ENCODE measurements at places on chromosomes 5 and 9.

DNA sequence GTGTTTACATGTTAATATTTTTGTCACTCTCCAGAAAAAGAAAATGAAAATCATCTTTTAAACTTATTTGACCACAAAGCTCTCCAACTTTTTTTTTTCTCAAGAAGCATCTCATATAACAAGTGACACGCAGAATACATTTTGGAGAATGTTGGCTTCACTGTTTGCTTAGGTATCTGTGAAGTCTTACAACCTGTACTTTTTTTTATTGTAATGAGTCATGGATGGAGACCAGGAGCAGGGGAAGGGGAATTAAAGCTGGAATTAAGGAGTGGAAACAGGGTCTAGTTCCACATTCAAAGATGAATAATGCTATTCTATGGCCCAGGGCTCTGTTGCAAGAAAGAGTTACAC lies 211.9 kb downstream of the MAN2A1 start:
- DNase-seq = no peak

GRCh38 chr5:75265731-75266130 lies 29.1 kb upstream of the ANKRD31 start:
- no peak for DNase-seq

DNA sequence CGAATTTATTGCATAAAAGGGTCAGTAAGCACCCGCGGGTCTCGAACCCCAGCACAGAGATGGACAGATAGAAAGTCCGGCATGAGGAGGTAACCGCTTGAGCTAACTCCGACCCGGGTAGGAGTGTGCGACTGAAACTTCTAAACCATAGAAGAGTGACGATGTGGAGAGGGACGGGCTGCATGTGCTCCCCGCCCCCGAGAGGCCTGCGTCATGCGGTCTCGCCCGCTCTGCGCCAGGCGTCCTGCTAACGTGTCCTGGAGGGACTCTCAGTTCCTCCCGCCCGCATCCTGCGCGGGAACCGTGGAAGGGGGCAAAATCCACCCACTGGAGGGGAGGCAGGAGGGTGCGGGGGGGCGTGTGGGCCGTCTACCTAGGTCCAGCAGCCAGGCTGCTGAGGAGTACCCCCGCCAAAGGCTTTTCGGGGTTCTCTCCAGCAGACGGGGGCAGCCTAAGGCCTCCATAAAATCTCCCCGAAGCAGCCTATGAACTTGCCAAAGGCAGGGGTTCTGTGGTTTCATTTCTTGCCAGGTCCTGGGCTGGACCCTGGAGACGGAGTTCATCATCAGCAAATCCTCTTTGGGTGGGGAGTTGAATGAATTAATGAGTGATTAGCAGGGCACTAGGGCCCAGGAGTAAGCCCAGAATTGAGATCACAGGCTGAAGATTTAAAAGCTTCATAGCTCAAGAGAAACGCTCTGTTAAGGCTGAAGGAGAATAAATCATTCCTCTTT lies 51.9 kb downstream of the TGFBI start:
- peak; percentile 62 for DNase-seq

DNA sequence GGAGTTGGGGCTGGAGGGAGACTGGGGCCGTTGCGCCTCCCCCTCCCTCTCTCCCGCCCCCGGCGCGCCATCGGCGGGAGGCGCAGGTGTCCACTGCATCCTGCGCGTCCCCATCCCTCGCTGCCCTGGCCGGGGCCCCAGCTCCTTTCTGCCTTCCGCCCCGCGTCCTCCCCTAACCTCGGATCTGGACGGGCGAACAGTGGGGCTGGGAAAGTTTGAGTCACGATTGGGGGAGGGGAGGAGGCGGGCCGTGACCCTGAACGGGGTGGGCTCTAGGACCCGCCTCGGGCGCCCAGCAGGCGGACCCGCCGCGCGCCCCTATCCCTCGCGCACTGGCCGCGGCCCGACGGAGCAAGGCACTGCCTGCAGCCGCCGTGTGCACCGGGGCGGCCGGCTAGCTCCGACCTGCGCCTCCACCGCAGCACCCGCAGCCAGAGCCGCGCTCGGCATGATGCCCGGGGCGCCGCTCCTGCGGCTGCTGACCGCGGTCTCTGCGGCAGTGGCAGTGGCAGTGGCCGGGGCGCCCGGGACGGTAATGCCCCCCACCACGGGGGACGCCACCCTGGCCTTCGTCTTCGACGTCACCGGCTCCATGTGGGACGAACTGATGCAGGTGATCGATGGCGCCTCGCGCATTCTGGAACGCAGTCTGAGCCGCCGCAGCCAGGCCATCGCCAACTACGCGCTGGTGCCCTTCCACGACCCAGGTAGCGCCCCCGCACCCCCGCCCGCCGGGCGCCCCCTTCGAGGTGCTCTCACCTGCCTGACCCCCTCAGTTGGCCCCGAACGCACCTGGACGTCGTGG lies at the start of gene HMCN2:
TSS of gene HMCN2 (plus strand) at position 330 of the 805 bp plus-strand sequence. CDS start at position 449, 119 bp downstream.
- DNase-seq = no peak

- no peak for DNase-seq
Measured at GRCh38 chr5:94778299-94778698, 159.8 kb downstream of the SLF1 start.

DNA sequence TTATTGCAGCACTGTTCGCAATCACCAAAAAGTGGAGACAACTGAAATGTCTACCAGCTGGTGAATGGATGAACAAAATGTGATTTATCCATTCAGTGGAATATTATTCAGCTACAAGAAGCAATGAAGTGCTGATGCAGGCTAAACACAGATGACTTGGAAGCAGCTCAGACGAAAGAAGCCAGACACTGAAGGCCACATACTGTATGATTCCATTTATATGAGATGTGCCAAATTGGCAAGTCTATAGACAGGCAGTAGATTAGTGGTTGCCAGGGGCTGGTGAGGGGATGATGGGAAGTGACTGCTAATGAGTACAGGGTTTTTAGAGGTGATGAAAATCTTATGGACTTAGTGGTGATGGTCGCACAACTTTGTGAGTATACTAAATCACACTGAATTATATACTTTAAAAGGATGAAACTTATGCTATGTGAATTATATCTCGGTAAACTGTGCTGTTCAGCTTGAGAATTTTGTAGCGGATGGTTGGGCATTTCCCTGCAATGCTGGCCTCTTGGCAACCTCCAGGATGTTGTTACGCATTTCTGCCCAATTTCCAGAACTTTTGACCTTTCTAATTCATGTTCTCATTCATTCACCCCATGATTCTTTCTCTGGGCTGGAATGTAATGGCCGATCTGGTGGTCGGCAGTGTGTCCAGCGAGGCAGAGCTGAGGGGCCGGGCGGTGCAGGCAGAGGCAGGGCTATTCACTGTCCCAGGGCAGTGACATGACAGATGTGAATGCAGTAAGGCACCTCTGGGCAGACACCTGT lies 22.0 kb upstream of the WNK2 start:
- no peak for DNase-seq

- DNase-seq = no peak
Measured at GRCh38 chr5:40743771-40744170, 12.0 kb downstream of the TTC33 start.

DNA sequence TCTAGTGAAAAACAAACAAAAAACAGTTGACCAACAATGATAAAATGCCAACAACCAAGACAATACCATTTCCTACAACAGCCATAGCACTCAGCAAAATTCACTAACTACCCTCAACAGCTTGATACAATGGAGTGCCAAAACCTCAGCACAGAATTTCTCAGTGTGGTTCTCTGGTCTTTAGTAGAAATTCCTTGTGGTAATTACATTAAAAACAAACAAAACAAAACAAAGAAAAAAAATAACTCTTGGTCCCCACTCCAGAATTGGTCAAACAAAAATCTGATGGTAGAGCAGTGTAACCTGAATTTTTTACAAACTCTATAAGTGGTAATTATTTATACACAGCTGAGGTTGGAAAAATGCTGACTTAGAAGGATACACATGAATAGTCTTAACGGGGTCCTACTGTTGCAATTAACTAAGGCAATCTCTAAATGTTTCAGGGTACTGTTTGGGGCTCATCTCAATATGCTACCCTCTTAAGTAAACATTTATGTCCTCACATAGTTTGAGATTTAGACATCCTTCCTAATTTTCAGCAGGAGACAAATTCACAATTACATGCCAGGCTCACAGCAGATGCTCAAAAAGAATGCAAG lies 13.8 kb downstream of the CSNK1A1 start:
- DNase-seq = no peak

DNA sequence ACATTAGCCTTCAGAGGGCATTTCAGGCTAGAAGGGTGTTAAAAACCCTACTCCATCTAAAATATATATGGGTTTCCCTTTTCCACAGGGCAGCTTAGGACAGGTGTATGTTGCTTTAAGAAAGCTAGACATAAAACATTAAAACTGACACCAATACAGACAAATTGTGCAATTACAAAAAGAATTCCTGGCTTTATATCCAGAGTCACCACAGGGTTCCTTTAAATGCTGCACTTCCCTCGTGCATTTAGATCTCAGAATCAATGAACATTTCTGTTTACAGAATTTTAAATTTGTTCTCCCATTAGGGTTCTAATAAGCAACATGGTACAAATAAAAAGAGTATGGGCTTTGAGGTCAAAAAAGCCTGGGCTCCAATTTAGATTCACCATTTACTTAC lies 170.2 kb downstream of the MAPKAP1 start:
- no peak for DNase-seq

DNA sequence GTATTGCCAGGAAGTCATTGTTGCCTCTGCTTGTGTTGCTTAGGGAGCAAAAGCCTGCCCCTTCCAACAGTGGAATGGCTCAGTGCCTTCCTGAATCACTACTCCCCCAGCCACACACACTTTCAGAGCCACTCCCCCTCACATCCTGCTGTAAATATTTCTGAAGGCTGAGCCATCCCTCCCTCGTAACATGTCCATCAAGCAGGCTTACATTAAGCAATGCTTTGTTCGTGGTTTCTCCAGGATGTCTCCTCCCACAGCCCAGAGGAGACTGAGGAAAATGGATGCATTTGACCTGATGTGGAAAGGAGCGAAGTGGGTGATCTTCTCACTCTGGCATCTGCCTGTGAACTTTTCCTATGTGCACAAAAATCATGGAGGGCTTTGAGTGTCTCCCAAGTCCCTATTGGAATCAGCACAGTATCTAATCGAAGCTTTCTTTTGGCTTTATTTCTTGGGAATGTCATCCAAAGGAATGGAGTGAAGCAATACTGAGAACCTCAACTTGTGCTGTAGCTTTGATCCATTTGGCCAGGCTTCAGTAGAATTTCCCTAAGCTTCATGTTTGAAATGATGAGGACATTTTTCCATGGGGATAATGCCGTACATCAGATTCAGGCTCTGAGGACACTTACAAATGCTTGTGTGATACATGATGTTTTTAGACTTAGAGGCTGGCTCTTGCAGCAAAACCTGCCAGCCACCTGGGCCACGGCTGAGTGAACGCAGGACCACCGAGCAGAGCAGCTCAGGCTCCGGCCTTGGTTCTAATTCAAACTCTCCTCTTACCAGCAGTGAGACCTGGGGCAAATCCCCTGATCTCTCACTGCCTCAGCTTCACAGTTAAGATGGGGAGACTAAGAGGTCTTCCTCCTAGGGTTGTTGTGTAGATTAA lies 389.1 kb downstream of the ENC1 start:
- no peak for DNase-seq

GRCh38 chr5:14672484-14673394 lies 8.2 kb downstream of the OTULIN start:
- DNase-seq = no peak

DNA sequence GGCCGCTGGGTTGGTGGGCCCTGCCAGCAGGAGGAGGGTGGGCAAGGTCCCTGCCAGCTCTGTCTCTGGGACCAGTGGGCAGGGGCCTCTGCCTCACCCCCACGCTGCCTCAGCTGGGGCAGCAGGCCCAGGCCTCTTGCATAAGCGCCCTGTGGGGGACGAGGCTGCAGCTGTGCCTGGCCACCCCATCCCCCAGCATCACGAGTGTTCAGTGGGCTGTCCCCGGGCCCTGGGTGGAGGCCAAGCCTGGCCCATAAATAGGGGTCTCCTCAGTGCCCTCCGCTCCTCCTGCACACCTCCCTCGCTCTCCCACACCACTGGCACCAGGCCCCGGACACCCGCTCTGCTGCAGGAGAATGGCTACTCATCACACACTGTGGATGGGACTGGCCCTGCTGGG lies at the start of gene PTGDS:
TSS of gene PTGDS (plus strand) at position 282 of the 400 bp plus-strand sequence. CDS start at position 357, 75 bp downstream.
- no peak for DNase-seq

GRCh38 chr5:96690861-96691260 lies 28.7 kb downstream of the CAST start:
- DNase-seq = no peak

DNA sequence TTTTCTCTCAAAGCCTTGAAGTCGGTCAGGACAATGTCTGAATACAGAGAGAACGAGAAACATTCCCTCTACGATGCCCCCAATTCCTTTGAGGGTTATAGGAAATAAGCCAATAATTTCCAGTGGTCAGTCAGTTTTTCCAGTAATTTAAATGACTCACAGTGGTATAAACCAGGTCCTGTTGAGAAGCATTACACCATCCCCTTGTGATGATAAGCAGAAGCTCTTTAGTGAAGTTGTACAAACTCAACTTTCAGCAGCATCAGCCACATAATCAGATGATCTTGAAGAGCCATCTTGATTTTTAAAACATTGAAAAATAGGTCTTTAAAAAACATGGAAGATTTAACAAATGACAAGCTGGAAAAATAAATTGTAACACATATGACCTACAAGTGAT lies 173.9 kb upstream of the ZNF462 start:
- no peak for DNase-seq

DNA sequence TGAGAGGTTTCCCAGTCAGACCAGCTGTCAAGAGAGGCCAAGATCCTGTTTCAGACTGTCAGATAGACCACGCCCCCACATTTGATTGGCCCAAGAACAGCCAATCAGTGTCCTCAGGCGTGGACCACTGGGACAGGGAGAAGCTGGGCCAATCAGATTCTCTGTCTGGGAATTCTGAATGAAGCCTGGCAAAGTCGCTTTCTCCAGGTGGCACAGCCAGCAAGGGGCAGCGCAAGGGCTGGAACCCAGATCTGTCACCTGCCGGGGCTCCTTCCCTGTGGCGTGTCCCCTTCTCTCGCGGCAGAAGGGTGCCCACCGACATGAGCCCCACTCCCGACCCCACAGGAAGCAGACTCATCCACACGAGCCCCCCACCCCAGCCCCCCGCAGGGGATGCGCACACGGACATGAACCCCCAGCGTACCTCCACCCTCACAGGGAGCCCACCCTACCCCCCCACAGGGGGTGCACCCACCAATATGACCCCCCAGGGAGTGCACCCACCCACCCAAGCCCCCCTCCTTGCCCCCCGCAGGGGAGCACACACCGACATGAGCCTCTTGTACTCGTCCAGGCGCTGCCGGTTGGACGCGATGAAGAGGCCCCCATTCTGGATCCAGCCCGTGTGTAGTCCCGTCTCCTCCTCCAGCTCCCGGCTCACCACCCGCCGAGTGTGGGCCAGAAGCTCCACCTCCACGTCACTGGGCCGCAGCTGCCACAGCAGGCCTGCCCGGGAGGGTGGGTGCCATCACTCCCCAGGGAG lies 6.1 kb downstream of the SARDH start:
- no peak for DNase-seq

DNA sequence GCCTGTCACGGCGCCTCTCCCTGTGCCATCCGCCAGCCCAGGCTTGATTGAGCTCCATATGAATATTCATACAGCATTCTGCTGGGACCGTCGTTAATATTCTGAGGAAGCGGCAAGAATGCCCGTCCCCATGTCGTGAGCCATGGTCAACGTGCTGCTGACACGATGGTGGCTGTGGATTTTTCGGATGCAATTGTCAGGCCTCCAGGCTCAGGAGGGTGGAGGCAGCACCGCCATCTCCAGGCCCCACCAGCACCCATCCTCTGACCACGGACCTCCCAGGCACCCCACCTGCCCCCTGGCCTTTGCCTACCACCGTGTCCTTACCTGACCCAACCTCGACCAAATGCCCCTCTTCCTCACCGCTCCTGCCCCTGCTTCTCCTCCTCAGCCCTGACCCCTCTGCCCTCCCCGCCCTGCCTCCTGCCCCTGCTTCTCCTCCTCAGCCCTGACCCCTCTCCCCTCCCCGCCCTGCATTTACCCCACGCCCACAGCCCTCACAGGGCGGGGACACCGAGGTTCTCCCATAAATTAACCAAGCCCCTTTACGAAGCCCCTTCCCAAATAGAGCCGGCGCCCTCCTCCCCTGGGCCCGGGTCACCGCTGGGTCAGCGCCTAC lies 9.9 kb downstream of the TMEM250 start:
- DNase-seq = no peak

All from CD4-positive, alpha-beta T cell treated with Interferon gamma for 1 hour (primary cell).